ENCODE measurements at places on chromosomes 6 and 20.

DNA sequence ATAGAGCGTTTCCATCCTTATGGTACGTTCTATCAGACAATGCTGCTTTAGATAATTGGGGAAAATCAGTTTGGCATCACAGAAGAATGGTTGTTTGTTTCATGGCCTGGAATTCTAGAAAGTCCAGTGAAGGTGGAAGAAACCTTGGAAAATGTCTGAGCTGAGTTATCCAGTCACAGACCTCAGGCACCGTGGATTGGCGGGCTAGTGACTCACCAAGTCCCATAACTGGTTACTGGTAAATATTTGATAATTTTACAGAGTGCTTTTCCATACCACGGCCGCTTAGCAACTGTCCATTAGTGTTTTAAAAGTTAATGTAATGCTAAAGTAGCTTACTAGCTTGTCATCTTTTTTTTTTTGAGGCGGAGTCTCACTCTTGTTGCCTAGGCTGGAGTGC is 99.4 kb downstream of the SLC35B3 start:
- no peak for DNase-seq

GRCh38 chr6:16095180-16095579 is 33.7 kb upstream of the MYLIP start:
- DNase-seq: no peak

DNA sequence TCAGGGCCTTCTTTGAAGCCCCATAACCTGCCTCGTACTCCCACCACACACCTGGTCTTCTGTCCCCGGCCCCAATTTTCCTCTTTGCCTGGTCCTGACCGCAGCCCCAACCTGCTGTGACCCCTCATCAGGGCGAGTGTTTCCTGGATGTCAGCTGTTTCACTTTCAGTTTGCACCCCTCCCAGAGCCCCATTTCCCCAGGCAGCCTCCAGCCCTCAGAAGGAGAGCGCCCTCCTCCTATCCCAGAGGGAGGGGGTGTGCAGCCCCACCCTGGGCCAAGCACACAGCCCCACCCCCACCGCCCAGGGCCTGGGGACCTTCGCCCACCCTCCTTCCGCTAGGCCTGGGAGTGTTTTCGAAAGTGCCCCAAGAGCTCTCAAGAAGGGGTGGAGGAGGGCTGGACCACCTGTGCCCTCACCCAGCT is 1.5 kb downstream of the BAK1 start:
- no peak for DNase-seq

DNA sequence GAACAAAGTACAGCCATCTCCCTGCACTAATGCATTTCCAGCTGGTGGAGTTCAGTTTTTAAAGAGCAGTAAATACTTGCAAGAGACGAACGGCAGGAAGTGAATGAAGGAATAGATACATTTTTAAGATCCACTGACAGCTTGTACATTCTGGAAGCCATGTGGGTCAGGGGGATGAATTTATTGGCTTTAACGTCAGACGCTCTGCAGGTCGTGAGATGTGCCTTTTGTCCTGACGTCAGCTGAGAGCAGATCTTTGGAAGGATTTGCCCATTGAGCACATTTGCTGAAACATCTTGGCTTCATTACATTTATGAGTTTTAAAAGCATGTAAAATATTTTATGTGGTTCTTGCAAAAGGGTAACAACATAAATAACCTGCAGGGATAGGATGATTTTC is 29.5 kb upstream of the SALL4 start:
- no peak for DNase-seq

DNA sequence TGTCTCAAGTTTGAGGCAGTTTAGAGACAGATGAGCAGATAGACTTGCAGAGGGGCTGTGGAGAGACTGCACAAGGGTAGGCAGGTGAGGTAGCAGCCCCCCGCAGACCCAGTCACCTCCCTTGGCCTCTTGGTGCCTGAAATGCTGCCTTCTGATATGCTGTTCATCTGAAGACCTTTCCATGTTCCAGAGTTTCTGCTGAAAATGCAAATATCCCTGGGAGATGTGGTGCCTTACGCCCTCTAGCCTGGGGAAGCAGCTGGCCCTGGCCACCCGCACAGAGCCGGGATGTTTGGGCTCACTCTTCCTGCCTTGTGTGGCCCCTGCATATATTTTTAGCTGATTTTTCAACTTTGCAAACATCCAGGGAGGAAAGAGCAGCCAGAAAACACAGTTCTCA is 51.4 kb downstream of the TMEM242 start:
- DNase-seq: no peak

- DNase-seq: no peak
Observed at GRCh38 chr6:111759836-111760785, 113.1 kb downstream of the FYN start.

GRCh38 chr6:64411226-64411625 is 775.6 kb downstream of the PHF3 start:
- no peak for DNase-seq

GRCh38 chr6:49847673-49848072 is 18.7 kb downstream of the CRISP1 start:
- no peak for DNase-seq

DNA sequence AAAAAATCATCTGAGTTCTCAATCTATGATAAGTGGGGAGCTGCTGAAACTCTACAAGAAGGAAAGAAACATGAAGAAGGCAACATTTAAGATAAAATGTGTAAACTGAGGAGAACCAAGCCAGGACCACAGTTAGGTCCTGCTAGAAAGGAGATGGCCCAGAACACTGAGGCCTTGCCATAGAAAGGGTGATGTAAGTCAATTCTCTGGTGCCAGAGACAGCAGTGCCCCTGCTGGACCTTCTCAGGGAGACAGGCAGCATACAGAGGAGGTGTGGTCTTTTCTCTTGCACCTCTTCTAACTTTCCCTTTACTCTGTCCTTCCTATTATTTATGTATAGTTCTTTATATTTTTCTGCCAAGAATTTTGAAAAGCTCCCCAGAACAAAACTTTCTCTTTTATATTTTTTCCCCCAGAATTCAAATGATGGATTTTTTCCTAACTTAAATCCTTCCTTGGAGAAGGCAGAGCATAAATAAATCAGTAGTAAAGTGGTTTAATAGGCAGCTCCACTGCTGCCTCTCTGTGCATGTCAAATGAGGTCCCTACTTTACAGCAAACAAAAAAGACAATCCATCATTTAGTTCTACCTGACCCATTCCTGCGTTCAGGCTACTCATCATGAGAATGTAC is 9.0 kb downstream of the UQCC2 start:
- DNase-seq: no peak

DNA sequence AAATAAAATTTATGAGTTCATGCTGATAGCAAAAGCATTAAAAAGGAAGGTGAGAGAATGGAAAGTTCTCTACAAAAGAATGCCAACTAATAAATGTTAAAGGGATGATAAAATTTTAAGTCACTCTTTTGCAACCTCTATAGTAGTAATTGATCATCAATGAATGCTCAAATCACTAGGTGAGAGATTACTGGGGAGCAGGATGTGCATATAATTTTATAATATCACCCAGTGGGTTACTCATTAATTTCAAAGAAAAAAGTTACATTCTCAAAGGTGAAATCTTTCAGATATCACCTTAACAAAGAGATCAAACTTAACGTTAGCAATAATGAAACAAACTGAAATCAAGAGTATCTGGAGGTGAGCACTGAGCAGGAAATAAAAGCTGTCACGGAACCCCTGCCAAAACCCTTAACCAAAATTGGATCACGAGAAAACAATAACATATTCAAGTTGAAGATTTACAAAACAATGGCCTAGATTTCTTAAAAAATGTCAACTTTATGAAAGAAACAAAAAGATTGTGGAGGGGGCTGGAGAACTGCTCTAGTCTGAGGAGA is 45.5 kb upstream of the TMEM244 start:
- DNase-seq: no peak

DNA sequence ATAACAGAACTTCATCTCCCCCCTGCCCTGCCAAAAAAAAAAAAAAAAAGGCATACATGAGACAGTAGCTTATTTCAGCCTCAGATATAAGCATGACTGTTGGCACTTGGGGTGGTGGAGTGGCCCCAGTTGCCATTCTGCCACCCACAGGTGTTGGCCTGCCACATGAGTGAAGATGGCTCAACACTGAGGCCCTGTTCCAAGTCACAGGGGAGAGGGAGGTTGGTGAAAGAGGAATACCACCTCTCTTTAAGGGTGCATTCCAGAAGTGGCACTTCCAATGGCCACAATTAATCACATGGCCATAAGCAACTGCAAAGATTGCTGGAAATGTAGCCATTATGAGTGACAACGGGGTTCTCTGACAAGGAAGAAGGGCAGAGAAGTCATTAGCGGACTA is 61.9 kb upstream of the JARID2 start:
- no peak for DNase-seq

GRCh38 chr20:19493794-19494495 is 264.1 kb upstream of the RIN2 start:
- DNase-seq: no peak

- DNase-seq: no peak
Observed at GRCh38 chr6:159981403-159982245, 12.7 kb downstream of the IGF2R start.

DNA sequence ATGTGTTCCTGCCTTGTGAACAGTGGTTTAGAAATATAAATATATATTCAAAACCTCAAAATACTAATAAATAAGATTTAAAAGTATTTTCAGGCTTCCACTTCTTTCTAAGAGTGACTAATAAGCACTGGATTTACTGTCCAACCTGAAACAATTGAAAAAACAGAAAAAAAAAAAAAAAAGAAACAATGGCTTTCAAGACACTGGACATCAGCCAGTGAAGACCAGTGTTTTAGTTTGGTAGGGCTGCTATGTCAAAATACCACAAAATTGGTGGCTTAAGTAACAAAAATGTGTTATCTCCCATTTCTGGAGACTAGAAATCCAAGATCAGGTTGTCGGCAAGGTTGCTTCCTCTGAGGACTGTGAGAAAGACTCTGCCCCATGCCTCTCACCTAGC is 101.4 kb upstream of the PDE7B start:
- DNase-seq: no peak

GRCh38 chr20:64240243-64241015 is 15.1 kb upstream of the PCMTD2 start:
- DNase-seq: no peak

DNA sequence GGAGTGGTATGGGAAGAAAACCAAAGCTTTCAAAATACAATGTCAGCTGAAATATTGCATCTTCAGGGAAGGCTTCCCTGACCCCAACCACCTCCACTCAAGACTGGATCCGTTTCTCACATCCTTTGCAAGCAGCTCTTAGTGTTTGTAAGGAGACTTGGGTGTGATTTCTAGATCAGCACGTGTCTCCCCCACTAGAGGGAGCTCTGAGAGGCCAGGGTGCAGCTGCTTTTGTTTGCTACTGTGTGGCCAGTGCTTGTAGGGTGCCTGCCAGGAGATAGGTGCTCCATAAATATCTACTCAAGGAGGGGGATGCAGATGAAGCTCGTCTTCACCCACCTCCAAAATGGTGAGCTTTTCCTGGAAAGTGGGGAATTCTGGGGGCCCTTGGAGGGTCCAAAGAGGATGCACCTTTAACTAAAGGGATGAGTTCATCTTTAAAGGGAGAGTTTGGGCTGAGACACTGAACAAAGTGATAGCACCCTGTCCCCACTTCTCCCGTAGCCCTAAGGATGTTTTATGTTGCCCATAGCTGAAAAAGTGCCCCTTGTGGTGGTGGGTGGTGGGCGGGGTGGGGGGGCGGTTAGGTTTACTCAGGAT is 52.6 kb upstream of the MAFB start:
- no peak for DNase-seq

- no peak for DNase-seq
Observed at GRCh38 chr6:26333476-26334297, 31.3 kb upstream of the BTN3A2 start.

DNA sequence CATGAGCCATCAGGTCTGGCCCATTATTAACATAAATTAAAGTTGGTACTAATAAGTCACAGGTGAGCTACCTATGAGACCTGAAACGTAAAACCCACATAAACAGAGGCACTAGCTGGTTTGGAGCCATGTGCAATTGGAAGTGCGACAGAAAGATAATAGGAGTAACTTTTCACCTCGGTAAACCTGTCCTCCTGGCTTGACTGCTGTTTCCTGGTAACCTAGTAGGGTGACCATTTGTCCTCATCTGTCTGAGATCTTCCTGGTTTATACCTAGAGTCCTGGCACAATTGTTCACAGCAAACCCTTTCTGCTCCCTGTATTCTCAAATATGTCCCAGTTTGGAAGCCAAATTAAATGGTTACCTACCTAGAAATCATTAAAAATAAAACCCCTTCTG is 7.4 kb downstream of the TBC1D20 start:
- DNase-seq: no peak

- no peak for DNase-seq
Observed at GRCh38 chr6:116101790-116102189, 1.1 kb downstream of the NT5DC1 start.

- DNase-seq: no peak
Observed at GRCh38 chr6:4889701-4890100, 113.5 kb downstream of the CDYL start.

- DNase-seq: no peak
Observed at GRCh38 chr20:57289391-57290177, 23.1 kb upstream of the BMP7 start.

- no peak for DNase-seq
Observed at GRCh38 chr6:141576751-141577150, 556.0 kb upstream of the GJE1 start.

GRCh38 chr6:132817554-132818403 is 3.4 kb downstream of the RPS12 start:
- DNase-seq: no peak

- no peak for DNase-seq
Observed at GRCh38 chr6:37982317-37982716, 162.8 kb downstream of the ZFAND3 start.

DNA sequence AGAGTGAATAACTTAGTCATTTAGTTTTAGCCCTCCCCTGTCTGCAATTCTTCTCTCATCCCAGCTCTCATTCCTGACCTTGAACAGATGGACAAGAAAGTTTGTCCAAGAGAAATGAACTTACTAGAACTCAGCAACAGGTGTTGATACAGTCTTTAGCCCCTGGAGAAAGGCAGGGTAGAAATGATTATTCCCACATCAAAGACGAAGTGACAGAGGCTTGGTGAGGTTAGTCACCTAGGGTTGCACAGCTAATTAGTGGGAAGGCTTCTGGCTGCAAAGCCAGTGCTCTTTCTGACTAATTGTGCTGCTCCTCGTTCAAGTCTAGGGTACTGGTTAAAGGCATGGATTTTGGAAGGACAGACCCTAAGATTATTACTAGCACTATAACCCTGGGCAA is 4.5 kb downstream of the ZDHHC14 start:
- DNase-seq: no peak

GRCh38 chr20:44691424-44692423 is 23.4 kb upstream of the CCN5 start:
- DNase-seq: no peak

Measured in stimulated activated CD8-positive, alpha-beta memory T cell treated with anti-CD3 and anti-CD28 coated beads, Interleukin-7, amount 100 ng/mL, for 1 hour (primary cell).